Activated T-cell treated with anti-CD3 and anti-CD28 coated beads, Interleukin-2, amount 50 U/mL, for 48 hours (primary cell): ENCODE measurements at places on chromosomes 3 and 15.

DNA sequence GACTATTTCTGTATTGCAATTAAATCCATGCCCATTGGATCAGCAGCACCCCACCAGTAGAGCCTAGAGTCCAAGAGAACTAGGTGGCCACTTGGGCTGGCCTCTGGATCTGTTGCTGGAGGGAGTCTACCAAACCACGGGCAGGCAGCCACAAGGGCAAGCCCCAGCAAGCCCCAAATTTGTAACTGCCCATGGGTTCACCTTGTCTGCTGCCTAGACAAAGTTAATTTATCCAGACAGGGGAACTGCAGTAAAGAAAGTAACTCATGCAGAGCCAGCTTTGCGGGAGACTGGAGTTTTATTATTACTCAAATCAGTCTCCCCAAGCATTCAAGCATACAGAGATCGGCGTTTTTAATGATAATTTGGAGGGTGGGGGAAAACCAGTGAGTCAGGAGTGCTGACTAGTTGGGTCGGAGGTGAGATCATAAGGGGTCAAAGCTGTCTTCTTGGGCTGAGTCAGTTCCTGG lies 74.0 kb upstream of the TERB2 start:
- DNase-seq, result peak; percentile 69

DNA sequence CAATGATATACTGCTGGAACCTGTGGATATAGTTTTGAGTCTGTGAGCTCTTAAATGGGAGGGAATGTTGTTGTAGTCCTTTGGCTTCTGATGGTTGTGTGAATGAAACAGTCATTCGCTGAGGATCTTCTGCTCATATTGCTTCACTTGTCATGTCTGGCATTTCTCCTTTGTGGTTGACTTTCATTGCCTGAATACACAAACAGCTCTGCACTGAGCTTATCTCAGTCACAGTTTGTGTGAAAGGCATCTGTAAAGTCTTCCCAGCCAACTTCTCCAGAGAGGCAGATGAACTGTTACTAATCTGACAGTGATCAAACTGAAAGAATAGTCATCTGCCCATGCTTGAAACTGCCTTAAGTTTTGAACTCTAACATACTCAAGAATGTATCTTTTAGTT lies 59.8 kb downstream of the TMED3 start:
- DNase-seq, result no peak

DNA sequence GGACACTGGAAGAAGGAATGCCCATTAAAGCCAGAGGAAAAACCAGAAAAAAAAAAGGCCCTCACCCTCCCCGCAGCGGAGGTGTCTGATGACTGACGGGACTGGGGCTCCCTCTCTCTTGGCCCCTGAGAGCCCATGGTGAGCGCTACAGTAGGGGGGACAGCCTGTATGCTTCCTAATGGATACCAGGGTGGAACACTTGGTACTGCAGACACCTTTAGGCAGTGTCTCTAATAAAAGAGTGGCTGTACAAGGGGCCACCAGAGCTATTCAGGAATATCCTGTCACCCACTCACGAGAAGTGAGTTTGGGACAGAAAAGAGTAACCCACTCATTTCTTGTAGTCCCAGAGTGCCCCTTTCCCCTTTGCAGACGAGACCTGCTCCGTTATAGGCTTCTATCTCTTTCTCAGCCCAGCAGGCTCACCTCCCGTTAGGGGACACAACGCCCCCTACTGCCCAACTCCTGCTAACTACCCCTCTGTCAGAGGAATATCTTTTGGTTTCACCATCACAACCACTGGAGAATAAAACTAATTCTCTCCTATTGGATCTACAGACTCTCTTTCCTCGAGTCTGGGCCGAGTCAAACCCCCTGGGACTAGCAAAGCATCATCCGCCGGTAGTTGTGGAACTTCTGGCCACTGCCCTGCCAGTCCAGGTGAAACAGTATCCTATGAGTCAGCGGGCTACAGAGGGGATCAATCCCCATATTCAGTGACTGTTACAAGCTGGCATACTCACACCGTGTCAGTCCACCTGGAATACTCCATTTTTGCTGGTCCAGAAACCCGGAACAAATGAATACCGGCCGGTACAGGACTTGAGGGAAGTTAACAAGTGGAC lies 40.8 kb downstream of the ZBTB11 start:
- peak; percentile 79 for DNase-seq

DNA sequence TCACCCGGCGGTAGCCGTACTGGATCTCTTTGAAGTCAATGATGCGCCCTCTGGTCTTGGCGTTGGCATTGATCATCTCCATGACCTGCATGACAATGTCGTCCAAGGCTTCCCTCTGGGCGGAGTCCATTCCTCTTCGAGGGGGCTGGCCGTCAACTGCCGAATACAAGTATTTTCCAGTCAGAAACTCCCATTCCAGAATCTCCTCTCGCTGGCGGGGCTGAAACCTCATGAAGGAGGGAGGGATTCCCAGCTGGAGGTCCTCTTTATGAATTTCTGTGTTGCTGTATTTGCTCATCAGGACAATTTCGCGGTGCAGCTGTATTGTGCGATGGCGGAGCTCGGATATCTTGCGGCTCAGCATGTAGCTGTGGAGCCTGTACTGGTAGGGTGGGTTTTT lies 73.4 kb downstream of the CHSY1 start:
- no peak for DNase-seq

- no peak for DNase-seq
Measured at GRCh38 chr15:51331141-51331540, 7.3 kb downstream of the CYP19A1 start.

- DNase-seq, result no peak
Measured at GRCh38 chr15:99917252-99917651, 184.0 kb upstream of the LYSMD4 start.

DNA sequence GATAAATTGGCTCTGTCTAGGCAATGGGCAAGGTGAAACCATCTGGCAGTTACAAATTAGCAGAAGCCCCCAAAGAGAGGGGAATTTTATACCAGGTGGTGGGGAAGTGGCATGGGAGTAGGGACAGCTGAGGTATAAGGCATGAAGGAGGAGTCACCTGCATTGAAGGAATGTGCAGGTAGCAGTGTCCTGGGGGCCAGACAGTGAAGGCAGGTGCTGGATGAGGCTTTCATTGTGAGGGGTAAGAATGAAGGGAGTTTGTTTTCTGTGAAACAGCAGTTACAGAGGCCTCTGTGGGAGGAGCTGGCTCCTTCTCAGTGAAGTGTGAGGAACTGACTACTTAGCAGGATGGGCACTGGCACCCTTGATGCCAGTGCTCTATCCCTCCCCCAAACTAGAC lies 19.1 kb upstream of the PXYLP1 start:
- DNase-seq, result no peak

- DNase-seq, result peak; percentile 54
Measured at GRCh38 chr3:16467393-16467792, 46.1 kb downstream of the RFTN1 start.

GRCh38 chr3:43970920-43971319 lies 270.8 kb upstream of the TOPAZ1 start:
- no peak for DNase-seq

GRCh38 chr15:74844319-74845207 lies 1.6 kb upstream of the ULK3 start:
- peak; percentile 32 for DNase-seq

- peak; percentile 42 for DNase-seq
Measured at GRCh38 chr3:158539414-158540014, 31.5 kb upstream of the MLF1 start.

DNA sequence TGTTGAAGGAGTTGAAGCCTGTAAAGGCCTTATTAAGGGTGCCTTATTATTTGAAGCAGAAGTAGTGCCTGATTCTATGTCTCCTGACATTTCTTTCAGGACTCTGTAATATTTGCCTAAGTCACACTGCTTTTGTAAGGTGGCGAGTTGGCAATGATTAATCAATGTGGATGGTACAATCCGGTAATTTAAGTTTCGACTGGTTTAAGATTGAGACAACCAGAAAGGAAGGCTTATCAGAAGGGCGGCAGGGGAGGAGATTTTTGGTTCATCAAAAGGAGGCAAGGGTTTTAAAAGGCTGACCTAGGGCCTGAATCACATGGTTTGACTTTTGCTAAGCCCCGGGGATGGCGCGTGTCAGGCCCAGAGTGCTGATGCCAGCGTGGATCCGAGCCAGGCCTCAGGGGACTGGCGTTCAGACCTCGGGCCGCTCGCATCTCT lies 830 bp upstream of the RNF13 start:
- DNase-seq, result no peak

DNA sequence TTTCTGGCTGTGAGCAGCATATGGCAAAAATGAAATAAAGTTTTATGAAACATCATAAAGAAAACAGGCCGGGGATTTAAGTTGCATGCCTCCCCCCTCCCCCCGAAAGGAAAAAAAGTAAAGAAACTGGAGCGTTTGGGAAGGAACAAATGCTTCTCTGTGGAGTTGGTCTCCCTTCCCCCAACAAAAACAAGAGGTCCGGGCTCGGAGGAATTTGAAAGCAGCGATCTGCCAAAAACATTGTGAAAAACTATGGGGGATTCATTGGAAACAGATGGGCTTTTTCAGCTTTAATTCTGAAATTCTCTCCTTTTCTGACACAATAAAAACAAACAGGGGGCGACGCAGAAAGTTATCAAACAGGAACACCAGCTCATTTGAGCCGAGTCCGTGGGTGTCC lies 17.0 kb downstream of the RGMA start:
- no peak for DNase-seq

GRCh38 chr3:117748131-117748530 lies 1038.6 kb downstream of the TUSC7 start:
- no peak for DNase-seq

DNA sequence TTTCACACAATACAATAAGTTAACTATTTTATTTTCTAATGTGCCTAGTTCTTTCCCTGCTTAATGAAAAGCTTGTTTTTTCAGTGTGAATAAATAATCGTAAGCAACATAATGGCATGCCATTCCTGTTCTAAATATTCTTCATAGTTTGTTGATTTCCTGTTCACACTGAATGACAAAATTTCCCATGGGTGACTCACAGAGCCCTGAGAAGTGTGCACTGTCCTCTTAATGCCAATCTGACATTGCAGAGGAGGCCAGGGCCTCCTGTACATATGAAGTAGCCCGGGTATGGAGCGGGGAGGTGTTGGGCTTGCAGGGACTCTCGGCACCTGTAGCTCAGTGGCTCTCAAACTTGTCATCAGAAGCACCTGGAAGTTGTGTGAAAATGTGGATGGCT lies 24.3 kb downstream of the CCR3 start:
- no peak for DNase-seq

- DNase-seq, result no peak
Measured at GRCh38 chr3:71421820-71422566, 161.5 kb downstream of the FOXP1 start.

DNA sequence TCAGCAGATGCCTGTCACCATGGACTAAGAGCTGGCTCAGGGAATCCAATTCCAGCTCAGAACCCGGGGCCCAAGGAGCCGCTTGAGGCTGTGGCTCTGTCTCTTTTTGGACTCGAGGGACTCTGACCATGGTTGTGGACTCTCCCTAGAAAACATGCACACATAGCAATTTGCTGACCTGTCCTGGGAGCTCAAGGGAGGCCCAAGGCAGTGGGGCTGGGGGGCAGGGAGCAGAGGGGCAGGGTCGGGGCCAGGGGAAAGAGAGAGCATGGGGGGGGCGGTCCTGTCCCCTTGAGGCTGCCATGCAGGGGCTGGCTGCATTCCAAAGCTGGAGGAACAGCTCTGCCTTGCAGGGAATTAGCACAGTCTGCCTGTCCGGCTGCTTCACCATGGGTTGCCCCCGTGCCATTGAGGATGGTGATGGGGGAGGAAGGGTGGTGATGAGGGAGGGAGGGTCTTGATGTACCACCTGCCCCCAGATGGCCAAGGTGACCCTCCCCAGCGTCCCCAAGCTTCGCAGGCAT lies 190.1 kb downstream of the GOLGA6L6 start:
- no peak for DNase-seq

DNA sequence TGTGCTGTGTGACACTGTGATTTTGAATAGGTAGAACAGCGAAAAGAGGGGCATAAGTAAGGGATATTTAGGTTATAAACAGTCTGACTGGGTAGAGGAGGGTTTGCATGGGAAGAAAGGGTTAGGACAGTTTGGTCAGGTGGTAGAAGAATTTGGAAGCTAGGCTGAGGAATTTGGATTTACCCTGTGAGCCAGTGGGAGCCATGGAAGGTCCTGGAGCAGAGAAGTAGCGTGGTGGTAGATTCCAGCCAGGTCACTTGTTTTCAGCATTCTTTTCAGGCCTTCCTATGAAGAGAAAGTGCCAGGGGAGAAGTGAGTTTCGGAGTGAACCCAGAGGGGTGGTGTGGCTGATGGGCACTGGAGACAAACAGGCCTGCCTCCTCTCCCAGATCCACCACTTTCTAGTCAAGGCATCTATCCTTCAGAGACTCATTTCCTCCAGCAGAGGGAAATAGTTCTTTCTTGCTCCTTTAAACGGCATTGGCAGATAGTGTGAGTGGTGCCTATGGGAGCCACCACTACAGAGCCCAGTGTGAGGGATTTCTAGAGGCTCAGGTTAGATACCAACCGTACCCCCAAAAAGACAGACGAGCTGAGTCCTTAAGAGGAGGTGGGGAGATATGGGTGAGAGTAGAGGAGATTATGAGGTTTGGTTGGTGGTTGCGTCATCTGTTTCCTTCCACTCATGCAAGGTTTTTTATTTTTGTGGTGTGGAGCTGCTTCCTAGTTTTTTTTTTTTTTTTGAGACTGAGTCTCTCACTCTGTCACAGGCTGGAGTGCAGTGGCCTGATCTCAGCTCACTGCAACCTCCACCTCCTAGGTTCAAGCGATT lies 21.2 kb downstream of the PXK start:
- no peak for DNase-seq

DNA sequence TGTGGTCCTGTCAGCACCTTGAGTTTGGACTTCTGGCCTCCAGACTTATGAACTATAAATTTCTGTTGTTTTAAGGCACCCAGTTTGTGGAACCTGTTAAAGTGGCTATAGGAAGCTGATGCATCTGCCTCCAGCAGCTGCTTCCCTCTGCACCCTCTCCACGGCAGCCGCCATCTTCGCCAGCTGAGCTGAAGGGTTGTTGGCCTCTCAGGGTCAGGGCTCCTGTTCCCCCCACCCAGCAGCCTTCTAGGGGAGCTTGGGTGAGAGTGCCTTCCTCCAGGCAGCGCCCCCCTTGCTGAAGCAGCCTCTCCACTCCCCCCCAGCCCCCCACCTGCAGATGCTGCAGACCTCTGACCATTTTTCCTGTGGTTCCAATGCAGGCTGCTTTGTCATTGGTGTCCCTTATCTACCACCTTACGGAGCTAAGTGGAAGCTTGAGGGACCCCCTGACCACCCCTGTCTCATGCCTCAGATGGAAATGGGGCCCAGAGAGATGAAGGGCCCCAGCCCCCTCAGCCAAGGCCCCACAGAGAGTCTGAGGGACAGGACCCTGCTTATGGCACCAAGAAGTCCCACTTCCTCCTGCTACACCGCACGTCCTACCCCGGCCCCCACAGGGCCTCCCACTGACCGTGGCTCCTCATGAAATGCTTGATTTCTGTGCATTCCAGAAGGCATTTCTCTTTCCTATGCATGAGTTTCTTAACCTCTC lies 61.4 kb upstream of the TLE3 start:
- no peak for DNase-seq

- no peak for DNase-seq
Measured at GRCh38 chr15:94346282-94346681, 114.9 kb downstream of the MCTP2 start.

- no peak for DNase-seq
Measured at GRCh38 chr3:82157952-82158351, 396.5 kb upstream of the GBE1 start.

- no peak for DNase-seq
Measured at GRCh38 chr3:132554437-132554836, 42.6 kb upstream of the ACKR4 start.
